Activated T-cell treated with anti-CD3 and anti-CD28 coated beads, Interleukin-2, amount 50 U/mL, for 72 hours (primary cell): ENCODE measurements at places on chromosomes 16 and 17. TPM values are rescaled to one million over a fixed set of nuclear protein-coding genes. Genes with fewer than 3 reads are reported as not detected.

- no peak for DNase-seq
These were observed 428.7 kb upstream of the SALL1 start for GRCh38 chr16:51579652-51580360.

- DNase-seq: no peak
These were observed 225.4 kb downstream of the SEC14L1 start for GRCh38 chr17:77366206-77366557.

GRCh38 chr17:2695243-2695960 lies 16.2 kb downstream of the CLUH start:
- no peak for DNase-seq

The MARCHF10 gene
- not detected for total RNA-seq

The PPY gene
- total RNA-seq: not detected

The USP43 gene
- 0.50 TPM for total RNA-seq

The FZD2 gene
- total RNA-seq: 0.82 TPM
